ENCODE measurements at places on chromosomes 11 and 22.

- DNase-seq = no peak
These were observed 352.8 kb downstream of the BUD13 start for GRCh38 chr11:116420030-116420429.

DNA sequence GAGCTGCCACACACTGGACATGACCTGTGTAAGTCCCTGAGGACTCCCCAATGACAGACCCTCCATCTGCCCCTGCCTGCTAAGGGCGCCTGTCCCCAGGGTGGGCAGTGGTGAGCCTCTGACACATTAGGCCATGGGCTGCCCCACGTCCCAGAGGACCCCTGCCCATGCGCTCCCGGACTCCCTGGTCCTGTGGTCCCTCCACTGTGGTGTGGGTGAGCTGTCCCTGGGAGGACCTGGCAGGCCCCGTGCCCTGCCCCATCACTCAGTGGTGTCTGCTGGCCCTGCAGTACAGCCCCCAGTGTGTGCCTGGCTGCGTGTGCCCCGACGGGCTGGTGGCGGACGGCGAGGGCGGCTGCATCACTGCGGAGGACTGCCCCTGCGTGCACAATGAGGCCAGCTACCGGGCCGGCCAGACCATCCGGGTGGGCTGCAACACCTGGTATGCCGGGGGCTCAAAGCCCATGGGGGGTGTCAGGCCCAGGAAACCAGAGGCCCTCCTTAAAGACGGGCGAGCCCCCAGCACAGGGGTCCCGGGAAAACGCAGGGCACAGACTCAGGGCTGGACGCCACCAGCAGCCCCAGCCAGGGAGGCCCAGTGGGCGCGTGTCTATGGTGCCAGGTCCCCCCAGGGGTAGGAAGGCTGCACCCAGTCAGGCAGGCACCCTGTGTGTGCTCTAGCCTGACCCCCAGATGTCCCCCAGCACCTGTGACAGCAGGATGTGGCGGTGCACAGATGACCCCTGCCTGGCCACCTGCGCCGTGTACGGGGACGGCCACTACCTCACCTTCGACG lies 18.7 kb downstream of the MUC5AC start:
- DNase-seq = no peak

- peak; percentile 88 for DNase-seq
These were observed 35.6 kb downstream of the AMPD3 start for GRCh38 chr11:10490398-10491241.

DNA sequence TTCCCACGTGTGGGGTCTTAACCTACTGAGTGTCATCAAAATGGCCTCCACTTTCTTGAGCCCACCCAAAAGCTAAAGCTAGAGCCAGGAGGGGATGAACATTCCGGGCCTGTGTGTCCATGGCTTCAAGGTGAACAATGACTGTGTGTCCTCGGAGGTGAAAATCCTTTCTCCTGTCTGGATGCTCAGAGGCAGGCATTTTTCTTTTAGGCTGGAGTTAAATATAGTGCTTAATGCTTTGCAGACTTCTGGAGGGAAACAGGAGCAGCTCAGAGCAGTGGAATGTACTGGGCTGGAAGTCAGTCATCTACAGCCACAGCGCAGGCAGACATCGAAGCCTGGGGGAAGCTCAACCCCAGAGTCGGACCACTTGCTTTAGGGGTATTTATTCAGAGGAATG lies 68.6 kb upstream of the TMEM45B start:
- DNase-seq = no peak

DNA sequence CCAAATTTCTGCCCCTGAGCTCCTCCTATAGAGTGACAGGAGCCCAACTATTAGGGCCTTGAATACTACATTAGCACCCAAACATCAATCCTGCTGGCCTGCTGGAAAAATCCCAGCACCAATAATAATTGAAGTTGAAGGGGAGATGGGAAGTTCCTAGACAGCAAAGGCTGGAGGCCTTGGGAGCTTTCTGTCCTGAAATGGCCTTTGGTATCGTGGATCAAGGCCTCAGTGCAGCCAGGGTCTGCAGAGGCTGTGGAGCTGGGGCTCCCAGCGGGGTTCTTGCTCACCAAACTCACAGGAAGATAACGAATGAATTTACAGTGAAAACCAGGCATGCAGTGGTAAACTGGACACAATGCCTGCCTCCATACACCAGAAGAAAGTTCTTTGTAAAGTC lies 9.2 kb upstream of the MICALL1 start:
- DNase-seq = no peak

GRCh38 chr11:34977089-34977912 lies 60.9 kb downstream of the PDHX start:
- DNase-seq = no peak

- no peak for DNase-seq
These were observed 23.5 kb downstream of the TP53AIP1 start for GRCh38 chr11:128919216-128919615.

DNA sequence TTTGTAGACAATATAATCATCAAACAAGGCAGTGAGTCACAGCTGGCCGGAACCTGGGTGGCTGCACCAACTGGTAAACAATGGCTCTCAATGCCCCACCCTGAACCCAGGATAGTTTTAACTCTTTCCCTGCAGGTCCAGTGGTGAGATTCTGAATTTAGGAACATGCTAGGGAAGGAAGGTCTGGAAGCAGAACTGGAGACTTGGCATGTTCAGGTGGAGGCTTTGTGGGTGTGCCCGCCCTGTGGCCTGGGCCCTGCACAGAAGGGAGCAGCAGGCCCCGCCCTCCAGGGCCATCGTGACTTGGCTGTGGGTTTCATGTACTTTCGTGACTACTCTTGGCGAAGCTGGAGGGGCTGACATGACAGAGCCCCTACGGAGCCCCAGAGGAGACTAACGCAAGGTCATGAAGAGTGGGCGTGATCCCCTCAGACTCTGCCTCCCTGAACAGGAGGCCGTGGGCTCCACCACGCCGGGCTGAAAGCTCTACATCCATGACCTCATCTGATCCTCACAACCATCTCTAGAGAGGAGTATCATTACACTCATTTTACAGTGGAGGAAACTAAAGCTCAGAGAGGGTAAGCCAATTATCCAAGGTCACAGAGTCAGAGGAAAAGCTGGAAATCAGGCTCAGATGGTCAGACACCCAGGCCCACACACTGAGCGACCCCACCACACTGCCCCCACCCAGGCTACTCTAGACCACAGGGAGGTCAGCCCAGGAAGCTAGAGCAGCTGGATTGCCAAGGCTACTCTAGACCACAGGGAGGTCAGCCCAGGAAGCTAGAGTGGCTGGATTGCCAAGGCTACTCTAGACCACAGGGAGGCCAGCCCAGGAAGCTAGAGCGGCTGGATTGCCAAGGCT lies 27.3 kb downstream of the MAFF start:
- DNase-seq = no peak

- no peak for DNase-seq
These were observed 13.6 kb downstream of the RNF185 start for GRCh38 chr22:31173386-31174145.

DNA sequence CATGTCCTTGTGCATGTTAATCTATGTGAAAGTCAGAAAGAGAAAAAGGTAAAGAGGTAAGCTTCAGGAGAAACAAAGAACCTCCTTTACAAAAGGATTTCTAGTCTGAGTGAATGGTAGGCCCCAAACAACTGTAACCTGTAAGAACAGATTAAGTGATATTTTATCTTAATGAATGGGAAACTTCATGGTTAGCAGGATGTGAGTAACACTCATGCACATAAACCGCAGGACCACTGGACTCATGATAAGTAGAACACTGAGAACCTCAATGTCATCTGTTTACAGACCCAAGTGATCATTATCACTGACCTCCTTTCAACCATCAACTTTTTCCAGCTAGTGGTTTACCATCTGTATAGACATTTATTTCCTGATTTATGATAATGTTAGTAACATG lies 19.9 kb downstream of the OR8G5 start:
- no peak for DNase-seq

DNA sequence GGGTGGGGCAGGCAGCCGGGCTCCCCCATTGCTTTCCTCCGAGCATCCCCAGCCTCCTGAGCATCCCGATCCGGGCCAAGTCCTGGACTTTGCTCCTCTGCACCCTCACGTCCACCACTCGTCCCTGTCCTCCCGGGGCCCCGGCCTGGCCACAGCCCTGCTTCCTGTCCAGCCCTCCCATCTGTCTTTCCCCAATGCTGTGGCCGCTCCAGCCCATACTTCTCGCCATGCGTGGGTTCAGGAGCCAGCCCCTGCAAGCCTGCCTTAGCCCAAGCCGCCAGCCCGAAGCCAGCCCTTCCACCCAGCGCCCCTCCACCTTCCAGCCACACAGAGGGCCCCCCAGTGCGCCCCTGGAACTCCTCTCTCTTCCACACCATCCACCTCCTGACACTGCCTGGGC lies 23.8 kb downstream of the MRPL23 start:
- DNase-seq = no peak

DNA sequence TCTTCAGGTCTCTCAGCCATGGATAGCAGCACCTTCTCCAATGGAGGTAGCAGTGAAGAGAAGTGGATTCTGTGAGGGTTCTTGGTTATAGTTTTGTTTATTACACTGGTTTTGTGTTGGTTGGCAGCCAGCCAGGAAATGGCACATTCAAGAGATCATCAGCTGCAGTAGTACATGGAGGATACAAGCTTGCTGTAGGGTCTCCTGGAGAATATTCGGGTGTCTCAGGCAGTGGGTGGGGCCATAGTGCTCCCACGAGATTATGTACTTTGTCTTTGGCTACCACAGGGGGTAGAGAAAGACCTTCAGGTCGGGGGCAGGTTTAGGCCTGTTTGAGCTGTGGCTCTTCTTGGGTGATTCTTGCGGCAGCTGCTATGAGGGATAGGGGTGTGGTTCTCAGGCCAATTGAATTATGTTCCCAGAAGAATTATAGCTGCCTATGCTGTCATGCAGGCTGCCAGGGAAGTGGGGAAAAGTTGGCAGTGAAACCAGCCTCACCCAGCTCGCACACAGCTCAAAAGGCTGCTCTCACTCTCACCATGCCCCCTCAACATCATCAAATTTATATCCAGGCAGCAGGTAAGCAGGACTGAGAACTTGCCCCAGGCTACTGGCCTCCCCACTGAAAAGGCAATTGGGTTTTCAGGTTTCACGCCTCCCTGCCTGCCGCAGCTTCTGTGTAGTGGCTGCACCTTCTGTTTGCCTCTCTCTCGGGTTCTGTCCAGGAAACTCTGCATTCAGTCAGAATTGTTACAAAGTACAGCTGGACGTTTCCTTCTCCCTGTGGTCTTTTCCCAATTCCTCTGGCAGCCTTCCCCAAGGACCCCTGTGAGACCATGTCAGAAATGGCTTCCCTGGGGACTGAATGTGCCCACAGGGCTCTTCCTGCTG lies 435.5 kb downstream of the LUZP2 start:
- no peak for DNase-seq

GRCh38 chr11:11976481-11977127 lies 31.8 kb downstream of the DKK3 start:
- peak; percentile 77 for DNase-seq

DNA sequence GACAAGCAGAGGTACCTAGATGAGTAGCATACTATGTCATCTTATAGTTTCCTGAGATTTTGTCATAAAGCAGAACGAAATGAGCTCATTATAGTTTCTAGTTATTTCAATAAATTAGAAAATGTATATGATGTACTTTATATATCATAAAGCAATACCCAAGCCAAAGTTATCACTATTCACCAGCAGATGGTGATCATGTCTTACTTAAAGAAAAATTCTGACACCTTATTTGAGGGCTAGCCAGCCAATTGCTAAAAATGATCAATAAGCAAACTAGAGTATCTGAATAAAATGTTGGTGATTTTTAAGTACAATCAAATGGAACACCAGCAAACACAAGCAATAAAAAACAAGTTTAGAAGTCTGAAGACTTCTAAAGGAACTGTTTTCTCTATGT lies 44.1 kb downstream of the RSF1 start:
- DNase-seq = no peak

GRCh38 chr11:77223797-77224196 lies 77.7 kb downstream of the GDPD4 start:
- no peak for DNase-seq

GRCh38 chr11:117444711-117445658 lies 117.3 kb downstream of the CEP164 start:
- no peak for DNase-seq

DNA sequence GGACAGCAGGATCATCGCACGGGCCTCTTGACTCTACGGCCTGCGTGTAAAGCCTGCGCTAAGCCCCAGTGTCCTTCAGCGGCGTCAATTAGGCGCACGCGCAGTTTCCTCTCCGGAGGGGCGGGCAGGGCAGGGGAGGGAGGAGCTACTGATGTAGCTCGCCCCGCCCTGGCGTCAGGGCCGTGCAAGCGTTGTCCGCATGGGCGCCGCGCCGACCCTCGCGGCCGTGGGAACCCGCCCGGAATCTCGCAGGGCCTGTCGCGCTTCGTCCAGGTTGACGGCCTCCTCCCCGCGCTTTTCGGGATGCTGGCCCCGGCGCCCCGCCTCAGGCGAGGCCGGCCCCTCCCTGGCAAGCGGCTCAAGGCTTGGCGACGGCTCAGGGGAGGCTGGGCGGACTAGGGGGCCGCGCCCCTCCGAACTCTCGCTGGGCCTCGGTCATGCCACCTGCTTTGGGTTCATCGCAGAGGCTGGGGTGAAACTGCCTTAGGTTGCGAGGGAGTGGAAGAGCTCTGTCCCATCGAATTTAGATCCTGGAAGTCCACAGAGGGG lies 61.1 kb downstream of the ST3GAL4 start:
- DNase-seq = peak; percentile 88

GRCh38 chr22:44068422-44069191 lies 44.5 kb downstream of the PARVB start:
- DNase-seq = no peak

DNA sequence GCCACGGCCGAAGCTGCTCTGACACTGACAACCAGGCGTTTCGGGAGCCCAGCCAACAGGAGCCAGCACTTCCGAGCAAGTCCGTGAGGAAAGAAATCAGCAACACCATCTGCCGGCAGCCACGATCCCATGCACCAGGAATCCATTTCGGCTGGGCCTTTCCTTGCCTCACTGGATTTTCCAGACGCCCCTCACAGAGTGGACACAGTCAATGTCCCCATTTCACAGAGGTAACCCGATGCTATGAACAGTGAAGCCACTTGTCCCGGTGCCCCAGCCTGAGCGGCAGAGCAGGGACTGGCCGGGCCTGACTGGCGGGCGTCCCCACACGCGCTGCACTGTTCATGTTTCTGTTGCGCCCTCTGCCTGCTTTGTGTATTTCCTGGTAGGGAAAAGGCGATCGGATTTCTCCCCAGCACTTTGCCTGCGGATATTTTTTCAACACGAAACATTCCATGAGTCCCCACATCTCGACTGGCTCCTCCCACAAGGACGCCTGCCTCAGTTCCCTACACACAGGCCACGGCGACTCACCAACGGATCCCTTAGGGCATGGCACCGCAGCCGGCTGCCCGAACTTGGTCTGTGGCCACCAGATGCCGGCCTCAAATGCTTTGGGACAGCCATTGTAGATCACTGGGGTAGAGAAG lies 55.3 kb downstream of the TRMU start:
- no peak for DNase-seq

- DNase-seq = no peak
These were observed 54.8 kb downstream of the DENND5A start for GRCh38 chr11:9210224-9210921.

GRCh38 chr22:30717331-30717921 lies 22.8 kb downstream of the OSBP2 start:
- DNase-seq = no peak

GRCh38 chr11:99199341-99199740 lies 178.6 kb downstream of the CNTN5 start:
- DNase-seq = no peak

All from coronary artery (tissue), 2 donors.